ENCODE measurements at places on chromosomes 13 and 19.

DNA sequence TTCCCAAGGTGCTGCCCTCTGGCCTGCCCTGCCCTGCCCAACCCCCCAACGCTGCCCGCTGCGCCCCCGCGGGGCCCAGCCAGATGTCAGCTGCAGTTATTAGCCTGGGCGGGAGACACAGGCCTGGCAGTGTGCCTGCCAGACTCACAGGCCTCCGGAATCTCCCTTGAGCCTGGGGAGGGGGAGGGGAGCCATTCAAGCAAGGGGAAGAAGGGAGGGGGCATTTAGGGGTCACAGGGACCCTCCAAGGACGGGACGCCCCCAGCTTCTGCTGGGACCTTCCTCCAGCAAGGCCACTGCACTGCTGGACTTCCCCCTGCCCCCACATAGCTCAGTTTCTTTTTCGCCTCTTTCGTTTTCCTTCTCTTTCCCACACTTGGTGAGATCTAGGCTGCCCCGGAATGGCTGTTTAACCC, 2.6 kb upstream of the JUNB start:
- no peak for DNase-seq

DNA sequence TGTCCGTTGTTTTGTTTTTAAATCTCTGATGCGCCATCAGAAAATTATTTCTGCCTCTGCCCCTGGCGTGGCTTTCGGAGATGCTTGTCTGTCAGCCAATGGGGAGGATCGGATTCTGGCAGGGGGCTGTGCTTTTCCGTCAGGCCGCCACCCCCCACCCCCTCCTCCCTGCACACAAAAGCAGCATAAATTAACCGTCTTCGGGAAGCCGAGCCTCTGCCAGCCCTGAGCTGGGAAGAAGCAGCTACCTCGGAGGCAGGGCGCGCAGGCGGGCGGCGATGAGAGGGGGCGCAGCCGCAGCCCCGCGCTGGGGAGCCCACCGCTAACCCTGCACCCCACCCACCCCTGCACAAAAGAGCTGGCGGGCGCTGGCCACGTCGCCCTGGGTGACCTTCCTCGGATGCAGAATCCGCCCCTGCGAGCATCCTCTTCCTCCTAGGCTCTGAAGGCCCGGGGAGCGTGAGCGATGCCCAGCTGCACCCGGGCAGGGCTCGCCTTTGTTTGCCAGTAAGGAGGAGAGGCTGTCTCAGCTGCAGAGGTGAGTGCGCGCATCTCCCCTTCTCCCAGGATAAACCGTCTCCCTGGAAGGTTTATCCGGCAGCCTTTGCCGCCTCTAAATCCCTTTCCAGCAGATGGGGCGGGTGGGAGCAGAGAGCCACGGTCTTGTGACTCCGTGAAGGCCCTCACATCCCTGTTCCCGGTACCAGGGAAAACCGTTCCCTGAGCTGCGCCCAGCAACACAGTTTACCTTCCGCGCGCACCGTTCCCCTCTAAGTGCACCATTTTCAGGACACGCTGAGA, at the start of gene ATCAY:
Gene ATCAY, plus strand, starts transcription at position 215 of the 801 bp plus-strand sequence. CDS start 5,083 bp downstream, outside the sequence.
- peak; percentile 78 for DNase-seq

DNA sequence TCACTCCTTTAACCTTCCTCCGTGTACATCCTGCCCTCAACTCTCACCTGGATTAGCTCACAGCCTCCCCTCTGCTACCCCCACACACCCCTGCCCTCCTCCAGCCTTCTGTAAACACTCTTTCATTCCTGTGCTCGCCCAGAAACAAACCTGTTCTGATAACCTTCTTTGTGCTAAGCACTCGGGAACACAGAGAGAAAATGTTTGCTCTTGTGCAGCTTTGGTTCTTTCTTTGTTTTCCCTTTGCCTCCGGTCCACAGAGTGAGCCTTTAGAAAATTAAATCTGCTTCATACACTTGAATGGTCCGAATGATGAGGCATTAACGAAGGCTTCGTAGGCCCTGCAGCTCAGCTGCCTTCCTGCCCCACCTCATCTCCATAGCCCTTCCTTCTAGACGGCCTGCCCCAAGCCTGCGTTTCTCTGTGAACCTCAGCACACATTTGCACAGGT, 6.6 kb upstream of the ZDHHC20 start:
- no peak for DNase-seq

DNA sequence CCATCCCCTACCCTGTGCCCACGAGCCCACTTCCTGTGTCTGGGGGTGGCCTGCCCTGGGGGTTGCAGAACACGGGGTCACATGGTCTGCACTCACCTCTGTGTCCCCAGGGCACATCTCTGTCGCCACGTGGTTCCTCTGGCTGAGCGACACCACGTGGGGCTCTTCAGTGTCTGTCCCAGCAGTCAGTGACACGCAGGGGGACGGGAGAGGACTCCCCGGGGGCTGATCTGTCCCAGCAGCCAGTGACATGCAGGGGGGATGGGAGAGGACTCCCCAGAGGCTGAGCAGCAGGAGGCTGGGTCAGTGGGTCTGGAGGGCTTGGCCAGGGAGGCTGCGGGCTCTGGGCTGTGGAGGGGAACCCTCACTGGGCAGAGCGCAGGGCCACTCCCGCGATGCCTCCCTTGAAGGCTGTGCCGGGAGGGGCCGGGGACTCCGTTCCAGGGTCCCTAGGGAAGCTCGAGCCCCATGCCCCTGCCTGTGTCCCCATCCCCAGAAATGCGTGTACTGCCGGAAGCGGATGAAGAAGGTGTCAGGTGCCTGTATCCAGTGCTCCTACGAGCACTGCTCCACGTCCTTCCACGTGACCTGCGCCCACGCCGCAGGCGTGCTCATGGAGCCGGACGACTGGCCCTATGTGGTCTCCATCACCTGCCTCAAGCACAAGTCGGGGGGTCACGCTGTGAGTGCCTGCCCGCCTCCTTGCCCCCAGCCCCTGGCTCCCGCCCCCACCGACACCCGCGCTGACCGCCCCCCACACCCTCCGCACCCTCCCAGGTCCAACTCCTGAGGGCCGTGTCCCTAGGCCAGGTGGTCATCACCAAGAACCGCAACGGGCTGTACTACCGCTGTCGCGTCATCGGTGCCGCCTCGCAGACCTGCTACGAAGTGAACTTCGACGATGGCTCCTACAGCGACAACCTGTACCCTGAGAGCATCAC, 174.8 kb downstream of the KDM4B start:
- no peak for DNase-seq

- DNase-seq, result no peak
These were observed 7.3 kb upstream of the STRN4 start for GRCh38 chr19:46753420-46754155.

All from NCI-H187 (cell line).